ENCODE measurements at places on chromosomes 3 and 15.

GRCh38 chr3:116591236-116591635 is 118.3 kb upstream of the TUSC7 start:
- DNase-seq: no peak

DNA sequence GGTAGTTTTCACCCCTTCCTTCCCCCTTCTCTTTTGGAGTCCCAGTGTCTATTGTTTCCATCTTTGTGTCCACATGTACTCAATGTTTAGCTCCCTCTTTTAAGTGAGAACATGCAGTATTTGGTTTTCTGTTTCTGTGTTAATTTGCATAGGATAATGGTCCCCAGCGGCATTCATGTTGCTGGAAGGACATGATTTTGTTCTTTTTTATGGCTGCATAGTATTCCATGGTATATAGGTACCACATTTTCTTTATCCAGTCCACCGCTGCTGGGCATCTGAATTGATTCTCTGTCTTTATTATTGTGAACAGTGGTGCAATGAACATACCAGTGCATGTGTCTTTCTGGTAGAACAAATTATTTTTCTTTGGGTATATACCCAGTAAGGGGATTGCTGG is 7.7 kb upstream of the HDGFL3 start:
- DNase-seq: no peak

- DNase-seq: no peak
Measured at GRCh38 chr3:112003321-112004080, 4.8 kb downstream of the TAGLN3 start.

- peak; percentile 37 for DNase-seq
Measured at GRCh38 chr3:157175691-157176507, 16.0 kb upstream of the CCNL1 start.

GRCh38 chr3:72160351-72160750 is 375.4 kb upstream of the PROK2 start:
- DNase-seq: no peak

GRCh38 chr3:50302095-50303012 is 1.0 kb downstream of the HYAL1 start:
- DNase-seq: no peak

GRCh38 chr3:119288669-119289403 is 5.3 kb upstream of the ARHGAP31 start:
- no peak for DNase-seq

GRCh38 chr3:17605934-17606333 is 136.5 kb downstream of the TBC1D5 start:
- no peak for DNase-seq

DNA sequence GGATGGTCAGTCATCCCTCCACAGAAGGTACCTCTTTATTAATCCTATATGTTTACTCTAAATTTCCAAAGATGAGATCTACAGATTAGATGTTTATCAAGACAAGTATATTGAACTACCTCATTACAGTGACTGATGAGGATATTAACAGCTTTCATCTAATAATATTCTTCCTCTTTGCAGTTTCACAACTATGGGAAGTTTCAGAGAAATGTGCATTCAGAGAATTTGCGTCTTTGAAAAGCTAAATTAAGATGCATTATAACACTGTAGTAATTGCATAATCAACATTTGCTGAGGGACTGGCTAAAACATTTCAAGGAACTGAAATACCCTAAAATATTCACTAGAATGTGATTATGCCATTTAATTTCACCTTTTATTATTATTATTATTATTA is 46.7 kb downstream of the MCF2L2 start:
- peak; percentile 52 for DNase-seq

- no peak for DNase-seq
Measured at GRCh38 chr3:35645189-35645588, 5.9 kb downstream of the ARPP21 start.

- no peak for DNase-seq
Measured at GRCh38 chr3:12236351-12236750, 52.5 kb upstream of the PPARG start.

GRCh38 chr3:106792716-106793115 is 584.5 kb upstream of the CCDC54 start:
- no peak for DNase-seq

GRCh38 chr3:101817992-101818391 is 31.3 kb upstream of the NFKBIZ start:
- no peak for DNase-seq

GRCh38 chr3:111539351-111540331 is 2.4 kb upstream of the CD96 start:
- DNase-seq: peak; percentile 63

GRCh38 chr15:83977992-83978391 is 257.6 kb upstream of the GOLGA6L4 start:
- no peak for DNase-seq

Data from hematopoietic multipotent progenitor cell treated with erythropoietin and hydrocortisone succinate and interleukin-3 and kit ligand, for 6 days (in vitro differentiated cells).